Fibroblast of lung (primary cell): ENCODE measurements at places on chromosomes 5 and 9. TPM values are rescaled to one million over a fixed set of nuclear protein-coding genes. Genes with fewer than 3 reads are reported as not detected.

Gene COL15A1
- polyA plus RNA-seq = 13.3 and 15.9 TPM in 2 replicates

Gene SPINK13
- not detected in 2 replicates for polyA plus RNA-seq

Gene BRD8
- 52.1 and 62.2 TPM in 2 replicates for polyA plus RNA-seq

Gene FYB1
- not detected in 2 replicates for polyA plus RNA-seq

Gene STPG3
- polyA plus RNA-seq = not detected in 2 replicates

Gene DNAI1
- not detected in 2 replicates for polyA plus RNA-seq

Gene ADAMTS2
- polyA plus RNA-seq = 30.3 and 70.2 TPM in 2 replicates

Gene PTGES
- polyA plus RNA-seq = 8.8 and 13.3 TPM in 2 replicates

Gene WHRN
- polyA plus RNA-seq = 0.16 and 0.35 TPM in 2 replicates

Gene PCDHA10
- polyA plus RNA-seq = 0.09 and 2.0 TPM in 2 replicates

Gene ANKRD55
- polyA plus RNA-seq = 0.25 TPM in 1 of 2 replicates, not detected in the other
